ENCODE measurements at places on chromosomes 1 and 21. TPM values are rescaled to one million over a fixed set of nuclear protein-coding genes. Genes with fewer than 3 reads are reported as not detected.

The TRIM33 gene
- 42.2 TPM for total RNA-seq

The CSMD2 gene
- total RNA-seq: not detected

The RRP1 gene
- total RNA-seq: 24.6 TPM

The ITLN1 gene
- total RNA-seq: not detected

The NBPF1 gene
- 36.2 TPM for total RNA-seq

Data from HepG2 (cell line).